ENCODE measurements at places on chromosomes 2 and 18. TPM values are rescaled to one million over a fixed set of nuclear protein-coding genes. Genes with fewer than 3 reads are reported as not detected.

- no peak for DNase-seq
Observed at GRCh38 chr2:127674241-127675209, 805 bp downstream of the LIMS2 start.

Gene DNAJC27
- total RNA-seq: 3.6 TPM

Gene BMPR2
- total RNA-seq: 15.7 TPM

Gene LYPD1
- total RNA-seq: not detected

DNA sequence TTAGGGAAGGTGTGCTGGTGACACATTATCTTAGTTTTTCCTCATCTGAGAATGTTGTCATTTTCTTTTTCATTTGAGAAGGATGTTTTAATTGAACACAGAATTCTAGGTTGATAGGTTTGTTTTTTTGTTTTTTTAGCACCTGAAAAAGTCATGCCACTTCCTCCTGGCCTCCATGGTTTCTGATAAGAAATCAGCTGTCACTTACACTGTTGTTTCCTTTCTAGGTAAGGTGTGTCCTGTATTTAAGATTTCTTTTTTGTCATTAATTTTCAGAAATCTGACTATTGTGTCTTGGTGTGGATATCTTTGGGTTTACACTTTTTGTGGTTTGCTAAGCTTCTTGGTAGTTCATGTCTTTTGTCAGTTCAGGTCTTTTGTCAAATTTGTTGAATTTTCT, 99.3 kb downstream of the ROCK1 start:
- DNase-seq: no peak

Gene PARD6G
- 1.4 TPM for total RNA-seq

DNA sequence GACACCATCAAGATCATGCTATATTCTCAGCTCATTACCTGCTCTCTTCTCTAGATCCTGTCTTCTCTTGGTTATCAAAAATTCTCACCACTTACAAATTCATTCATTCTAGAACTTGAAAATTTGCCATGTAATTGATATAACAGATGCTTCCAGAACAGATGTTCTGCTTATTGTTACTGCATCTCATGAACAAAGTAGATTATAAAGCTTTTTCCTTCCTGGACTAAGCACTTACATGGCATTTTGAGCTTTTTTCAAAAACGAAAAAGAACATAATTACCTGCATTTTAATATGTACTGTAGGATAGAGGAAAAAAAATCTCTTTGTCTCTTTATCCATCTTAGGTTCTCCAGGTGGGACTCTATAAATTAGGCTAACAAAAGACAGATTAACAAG, 79.6 kb upstream of the CREB1 start:
- DNase-seq: no peak

Gene CD207
- total RNA-seq: not detected
